ENCODE measurements at places on chromosomes 5 and 9. TPM values are rescaled to one million over a fixed set of nuclear protein-coding genes. Genes with fewer than 3 reads are reported as not detected.
A peak's percentile ranks its signal among the peaks of the same experiment; 100 is the strongest.

DNA sequence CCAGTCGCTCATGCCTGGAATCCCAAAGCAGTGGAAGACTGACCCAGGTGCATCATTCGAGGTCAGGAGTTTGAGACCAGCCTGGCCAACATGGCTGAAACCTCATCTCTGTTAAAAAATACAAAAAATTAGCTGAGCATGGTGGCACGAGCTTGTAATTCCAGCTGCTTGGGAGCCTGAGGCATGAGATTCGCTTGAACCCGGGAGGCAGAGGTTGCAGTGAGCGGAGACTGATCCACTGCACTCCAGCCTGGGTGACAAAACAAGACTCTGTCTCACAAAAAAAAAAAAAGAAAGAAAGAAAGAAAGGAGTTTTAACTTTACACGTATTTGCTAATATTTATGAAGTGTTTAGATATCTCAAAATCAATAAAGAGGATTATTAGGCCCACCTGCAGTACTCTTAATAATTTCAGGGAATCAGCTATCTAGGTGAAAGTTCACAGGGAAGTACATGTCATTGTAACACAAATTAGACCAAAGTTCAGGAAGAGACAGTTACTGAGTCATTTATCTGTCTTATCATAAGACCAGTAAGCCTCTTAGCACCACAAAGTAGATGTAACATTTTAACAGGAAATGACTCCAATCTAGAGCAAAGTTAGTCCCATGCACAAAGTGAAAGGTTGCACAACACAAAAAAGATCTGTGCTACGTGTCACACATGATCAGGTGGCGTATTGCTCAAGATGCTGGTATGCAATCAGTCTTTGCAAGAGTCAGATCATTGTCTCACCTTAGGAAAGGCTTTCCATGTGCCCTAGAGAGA is 34.1 kb upstream of the PLIN2 start:
- peak; percentile 99 for DNase-seq

C7 gene
- total RNA-seq, result 0.54 TPM

GRCh38 chr9:100933656-100934055 is 94.9 kb upstream of the PLPPR1 start:
- DNase-seq, result no peak

- DNase-seq, result peak; percentile 92
Measured at GRCh38 chr5:114361724-114362196, at the start of gene KCNN2. Gene KCNN2 (plus strand): TSS chr5:114362070. CDS start chr5:114362140, 70 bp downstream.

DNA sequence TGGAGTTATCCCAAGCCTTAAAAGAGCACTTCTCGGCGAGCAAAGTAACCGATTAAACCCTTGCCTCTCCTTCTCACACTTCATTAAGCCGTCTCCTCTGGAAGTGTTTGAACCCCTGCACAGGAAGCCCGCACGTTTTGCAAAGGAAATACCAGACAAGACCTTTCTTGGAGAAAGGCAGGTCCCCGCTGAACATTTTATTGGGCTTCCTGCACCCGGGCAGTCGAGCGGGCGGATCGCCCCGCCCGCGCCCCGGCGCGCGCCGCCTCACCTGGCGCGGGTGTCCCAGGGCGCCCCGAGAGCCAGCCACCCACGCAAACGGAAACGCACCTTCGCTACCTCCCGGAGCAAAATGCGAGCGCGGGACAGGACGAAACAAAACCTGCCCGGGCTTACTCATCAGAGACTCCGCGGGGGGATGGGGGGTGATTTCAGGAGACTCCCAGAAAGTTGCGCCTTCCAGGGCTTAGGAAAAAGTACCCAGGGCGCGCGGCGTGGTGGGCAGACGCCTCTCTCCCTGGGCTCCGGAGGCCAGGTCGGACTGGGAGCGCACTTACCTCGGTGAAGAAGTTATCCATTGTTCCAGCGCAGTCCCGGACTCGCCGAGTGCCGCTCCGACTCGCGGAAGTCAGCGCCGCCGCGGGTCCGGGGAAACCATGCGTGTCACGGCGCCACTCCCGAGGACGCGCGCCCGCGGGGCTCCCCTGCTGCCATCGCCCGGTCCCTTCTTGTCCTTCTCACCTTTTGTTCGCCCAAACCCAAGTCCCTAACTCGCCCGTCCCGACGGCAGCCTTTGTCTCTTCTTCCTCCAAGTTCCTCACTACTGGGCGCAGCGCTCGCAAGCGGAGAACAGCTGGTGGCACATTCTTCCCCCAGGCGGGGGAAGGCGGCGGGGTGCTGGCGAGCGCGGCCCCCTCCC is 598 bp downstream of the MYO10 start:
- DNase-seq, result no peak

DNA sequence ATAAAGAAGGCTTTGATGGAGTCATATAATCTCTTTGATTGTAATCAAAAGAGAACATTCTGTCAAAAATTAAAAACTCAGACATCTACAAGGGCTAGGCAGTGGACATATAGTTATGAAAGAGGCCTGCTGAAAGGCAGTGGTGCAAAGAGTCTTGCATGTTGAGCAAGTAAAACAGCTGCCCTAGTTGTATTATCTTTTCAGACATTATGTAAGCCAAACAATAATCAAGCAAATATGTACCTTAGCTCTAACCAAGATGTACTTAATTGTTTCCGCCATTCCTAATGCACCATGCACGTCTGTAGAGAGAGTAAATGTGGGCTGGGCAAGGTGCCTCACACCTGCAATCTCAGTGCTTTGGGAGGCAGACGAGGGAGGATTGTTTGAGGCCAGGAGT is 14.3 kb downstream of the GAPT start:
- no peak for DNase-seq

GRCh38 chr5:87408204-87408603 is 4.5 kb downstream of the CCNH start:
- no peak for DNase-seq

DNA sequence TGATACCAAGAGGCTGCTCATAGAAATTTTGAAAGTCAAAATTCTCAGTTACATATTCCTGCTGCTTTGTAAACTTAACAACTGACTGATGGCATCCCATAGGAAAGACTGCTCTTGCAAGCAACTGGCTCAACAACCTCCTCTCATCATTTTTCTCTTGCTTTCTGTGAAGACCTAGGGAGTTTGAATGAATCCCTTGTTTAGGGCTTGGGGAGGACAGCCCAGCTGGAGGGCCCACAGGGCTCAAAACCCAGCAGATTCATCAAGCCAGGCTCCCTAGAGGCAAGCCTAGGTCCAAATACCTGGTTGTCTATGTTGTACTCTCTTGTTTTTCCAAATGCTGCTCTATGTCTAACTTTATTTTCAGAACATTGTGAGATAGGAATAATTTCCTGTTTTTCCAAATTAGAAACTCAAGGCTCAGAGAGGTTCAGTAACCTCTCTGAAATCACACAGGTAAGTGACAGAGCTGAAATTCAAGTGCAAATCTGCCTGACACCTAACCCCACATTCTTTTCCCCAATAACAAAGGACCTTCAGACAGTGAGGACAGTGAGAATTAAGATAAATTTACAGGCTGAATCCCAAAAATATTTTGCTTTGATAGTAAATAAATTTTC is 558.9 kb upstream of the KLF4 start:
- DNase-seq, result no peak

Measured in IMR-90 (cell line).